Progenitor cell of endocrine pancreas (in vitro differentiated cells): ENCODE measurements at places on chromosomes 5 and 9.

GRCh38 chr5:305050-305449 lies 16.5 kb upstream of the AHRR start:
- DNase-seq = no peak
- no peaks in the 10 kb centered on the region for H3K27me3 ChIP-seq
- peaks cover 2% of the 10 kb centered on the region for H3K36me3 ChIP-seq
- peaks cover 17% of the 10 kb centered on the region for H3K4me1 ChIP-seq
- H3K4me3 ChIP-seq = no peak overlapping the region

DNA sequence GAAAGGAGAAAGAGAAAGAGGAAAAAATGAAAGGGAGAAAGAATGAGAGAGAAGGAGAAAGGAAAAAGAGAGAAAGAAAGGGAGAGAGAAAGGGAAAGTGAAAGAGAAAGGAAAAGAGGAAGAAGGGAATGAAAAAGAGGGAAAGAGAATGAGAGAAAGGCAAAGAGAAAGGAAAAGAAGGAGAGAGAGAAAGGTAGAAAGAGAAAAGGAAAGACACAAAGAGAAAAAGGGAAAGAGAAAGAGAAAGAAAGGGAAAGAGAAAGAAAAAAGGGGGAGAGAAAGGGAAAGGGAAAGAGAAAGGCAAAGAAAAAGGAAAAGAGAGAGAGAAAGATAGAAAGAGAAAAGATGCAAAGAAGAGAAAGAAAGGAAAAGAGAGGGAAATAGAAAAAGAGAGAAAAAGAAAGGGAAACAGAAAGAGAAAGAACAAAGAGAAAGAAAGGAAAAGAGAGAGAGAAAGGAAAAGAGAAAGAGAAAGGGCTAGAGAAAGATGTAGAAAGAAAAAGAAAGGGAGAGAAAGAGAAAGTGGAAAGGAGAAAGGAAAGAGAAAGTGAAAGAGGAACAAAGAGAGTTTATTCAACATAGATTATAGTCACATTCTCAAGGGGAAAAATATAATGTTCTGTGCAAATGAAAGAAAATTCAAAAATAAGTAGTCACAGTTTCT lies 165.2 kb downstream of the TMEM38B start:
- H3K4me1 ChIP-seq = no peaks in the 10 kb centered on the region
- H3K4me3 ChIP-seq = no peak overlapping the region
- H3K36me3 ChIP-seq = no peaks in the 10 kb centered on the region
- no peaks in the 10 kb centered on the region for H3K27me3 ChIP-seq

DNA sequence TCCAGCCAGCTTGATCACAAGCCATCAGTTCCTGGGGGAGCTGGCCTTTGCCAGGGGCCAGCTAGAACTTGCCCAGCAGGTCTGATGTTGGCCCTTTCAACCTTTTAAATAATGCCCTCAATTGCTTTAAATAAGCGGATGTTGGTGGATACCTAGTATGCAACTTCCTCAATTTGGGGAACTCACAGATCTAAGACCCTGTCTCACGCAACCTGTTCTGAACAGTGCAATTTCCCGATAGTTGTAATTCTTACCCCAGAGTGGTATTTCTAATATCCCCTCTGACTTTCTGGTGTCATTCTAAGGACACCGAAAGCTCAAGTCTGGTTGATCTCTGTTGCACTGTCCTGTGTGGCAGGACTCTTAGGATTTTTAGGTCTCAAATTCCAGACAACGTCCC lies 23.1 kb downstream of the GALNT12 start:
- no peak overlapping the region for H3K27ac ChIP-seq
- H3K36me3 ChIP-seq = peaks cover 10% of the 10 kb centered on the region
- H3K4me3 ChIP-seq = no peak overlapping the region
- H3K27me3 ChIP-seq = no peaks in the 10 kb centered on the region
- H3K4me1 ChIP-seq = peaks cover 8% of the 10 kb centered on the region

DNA sequence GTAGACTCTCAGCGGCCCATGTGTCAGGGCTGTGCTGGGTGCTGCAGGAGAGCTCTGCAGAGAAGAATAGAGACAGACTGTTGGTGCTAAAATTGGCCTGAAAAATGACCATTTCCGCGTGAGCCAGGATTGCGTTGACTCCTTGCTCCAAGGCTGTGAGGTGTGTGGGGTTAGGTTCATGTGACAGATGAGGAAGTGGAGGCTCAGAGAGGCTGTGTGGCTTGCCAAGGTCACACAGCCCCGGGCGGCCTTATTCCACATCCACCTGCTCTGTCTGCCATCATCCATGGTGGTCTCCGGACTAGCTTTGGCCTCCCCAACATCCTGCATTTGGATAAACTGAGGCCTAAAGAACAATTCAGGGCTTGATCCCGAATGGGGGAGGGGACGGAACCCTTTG lies 15.2 kb downstream of the NEK6 start:
- H3K27ac ChIP-seq = no peak overlapping the region
- H3K4me1 ChIP-seq = no peaks in the 10 kb centered on the region
- no peak for DNase-seq
- no peaks in the 10 kb centered on the region for H3K36me3 ChIP-seq
- no peaks in the 10 kb centered on the region for H3K27me3 ChIP-seq

GRCh38 chr5:42875785-42876374 lies 64.2 kb upstream of the SELENOP start:
- no peaks in the 10 kb centered on the region for H3K36me3 ChIP-seq
- no peaks in the 10 kb centered on the region for H3K27me3 ChIP-seq
- H3K4me1 ChIP-seq = peaks cover 11% of the 10 kb centered on the region
- no peak for DNase-seq
- no peak overlapping the region for H3K27ac ChIP-seq

GRCh38 chr9:95055851-95056551 lies 261.5 kb downstream of the FANCC start:
- H3K27ac ChIP-seq = peak overlapping the region; percentile 89
- H3K36me3 ChIP-seq = peaks cover 5% of the 10 kb centered on the region
- peaks cover 54% of the 10 kb centered on the region for H3K4me1 ChIP-seq
- H3K27me3 ChIP-seq = no peaks in the 10 kb centered on the region
- DNase-seq = no peak
